ENCODE measurements at places on chromosomes 2 and 18.

GRCh38 chr2:109069331-109070194, 59.4 kb upstream of the SH3RF3 start:
- DNase-seq: no peak

GRCh38 chr2:26529406-26530239, 51.7 kb upstream of the OTOF start:
- DNase-seq: no peak

DNA sequence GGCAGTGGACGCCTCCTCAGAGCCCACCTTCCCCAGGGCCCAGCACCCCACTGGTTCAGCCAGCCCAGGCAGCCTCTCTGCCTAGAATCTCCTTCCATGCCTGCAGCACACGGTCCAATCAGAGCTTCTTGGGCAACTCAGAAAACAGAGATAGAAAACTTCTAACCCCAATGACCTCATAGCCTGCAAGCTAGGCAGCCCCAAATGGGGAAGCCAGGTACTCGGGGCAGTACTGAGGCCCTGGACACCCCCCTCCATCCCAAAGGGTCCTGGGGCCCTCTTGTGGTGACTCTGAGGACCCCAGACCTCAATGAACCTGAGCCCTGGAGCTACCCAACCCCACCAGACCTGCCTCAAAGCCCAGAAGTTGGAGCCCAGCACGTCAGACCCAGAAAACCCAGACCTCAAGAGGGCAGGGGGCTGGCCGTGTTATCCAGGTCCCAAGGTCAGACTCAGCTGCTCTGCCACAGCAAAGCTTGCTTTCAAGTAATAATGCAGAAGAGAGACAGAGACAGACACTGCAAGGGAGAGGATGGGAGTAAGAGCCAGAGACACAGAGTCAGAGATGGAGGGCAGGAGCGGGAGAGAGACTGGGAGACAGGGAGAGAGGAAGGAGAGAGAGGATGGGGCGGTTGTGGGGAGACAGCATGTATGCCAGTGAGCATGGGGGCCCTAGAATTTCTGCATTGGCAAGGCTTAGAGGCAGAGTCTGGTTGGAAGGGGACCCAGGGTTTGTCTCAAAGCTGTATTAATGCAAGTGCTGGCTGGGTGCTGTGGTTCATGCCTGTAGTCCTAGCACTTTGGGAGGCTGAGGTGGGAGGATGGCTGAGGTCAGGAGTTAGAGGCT, 28.2 kb downstream of the SERTAD2 start:
- DNase-seq: no peak

GRCh38 chr2:26068602-26069298, 34.9 kb downstream of the RAB10 start:
- DNase-seq: no peak

DNA sequence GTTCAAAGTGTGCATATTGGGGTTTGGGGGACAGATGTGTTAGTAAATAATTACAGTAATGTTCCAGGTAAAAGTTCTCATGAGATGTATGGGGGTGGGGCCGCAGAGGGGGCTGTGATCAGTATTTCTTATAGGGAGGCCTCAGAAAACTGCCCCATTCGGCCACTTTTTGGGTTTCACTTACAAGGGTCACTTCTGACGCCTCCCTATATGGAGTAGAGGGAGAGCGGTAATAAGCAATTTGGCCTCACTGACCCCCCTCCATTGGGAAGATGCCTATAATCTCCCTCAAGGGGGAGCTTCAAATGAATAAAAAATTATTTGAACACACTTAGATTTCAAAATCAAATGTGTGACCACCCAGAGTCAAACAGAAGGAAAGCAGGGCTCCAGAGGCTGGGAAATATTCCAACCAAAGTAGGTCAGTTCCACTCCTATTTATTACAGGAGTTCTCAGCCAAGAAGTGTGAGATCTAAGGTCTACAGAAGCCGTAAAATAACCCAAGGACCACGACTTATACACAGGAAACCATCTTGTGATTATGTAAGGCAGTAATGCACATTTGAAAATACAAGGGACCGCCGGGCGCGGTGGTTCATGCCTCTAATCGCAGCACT, 2.7 kb downstream of the SCTR start:
- no peak for DNase-seq

GRCh38 chr2:74457549-74458131, 598 bp upstream of the WBP1 start:
- peak; percentile 95 for DNase-seq

DNA sequence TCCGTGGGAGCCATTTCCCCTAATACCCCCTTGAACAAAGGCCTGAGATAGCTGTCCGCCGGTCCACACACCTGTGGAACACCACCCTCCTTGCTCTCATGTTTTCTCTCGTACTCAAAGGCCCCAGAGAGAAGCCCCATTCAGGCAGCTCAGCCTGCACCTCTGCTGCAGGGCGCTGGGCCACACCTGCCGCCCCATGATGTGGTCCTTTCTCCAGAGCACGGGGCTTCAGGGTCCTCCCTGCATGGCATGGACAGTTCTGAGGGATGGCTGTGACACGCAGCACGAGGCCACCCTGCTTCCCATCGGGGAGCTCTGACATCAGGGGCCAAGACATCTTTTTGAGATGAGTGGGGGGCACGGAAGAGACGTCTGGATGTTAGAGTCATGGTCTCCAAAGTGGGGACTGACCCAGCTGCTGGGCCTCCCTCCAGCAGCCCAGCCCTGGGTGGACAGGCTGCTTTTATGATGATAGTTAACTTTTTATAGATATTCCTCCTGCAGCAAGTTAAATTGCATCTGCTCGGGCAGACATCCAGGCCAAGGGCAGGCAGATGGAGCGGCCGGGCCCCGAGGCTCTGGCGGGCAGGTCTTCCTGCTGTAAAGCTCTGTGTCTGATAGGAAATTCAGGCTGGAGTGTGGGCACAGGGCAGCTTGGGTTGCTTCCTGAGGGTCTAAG, 56.7 kb downstream of the SDC1 start:
- no peak for DNase-seq

- DNase-seq: no peak
Observed at GRCh38 chr18:55790296-55790695, 202.3 kb upstream of the TCF4 start.

- no peak for DNase-seq
Observed at GRCh38 chr2:122713800-122714199, 958.3 kb downstream of the TSN start.

- no peak for DNase-seq
Observed at GRCh38 chr2:156553714-156554442, 117.7 kb downstream of the GPD2 start.

- DNase-seq: no peak
Observed at GRCh38 chr2:225104321-225104720, 62.1 kb upstream of the DOCK10 start.

DNA sequence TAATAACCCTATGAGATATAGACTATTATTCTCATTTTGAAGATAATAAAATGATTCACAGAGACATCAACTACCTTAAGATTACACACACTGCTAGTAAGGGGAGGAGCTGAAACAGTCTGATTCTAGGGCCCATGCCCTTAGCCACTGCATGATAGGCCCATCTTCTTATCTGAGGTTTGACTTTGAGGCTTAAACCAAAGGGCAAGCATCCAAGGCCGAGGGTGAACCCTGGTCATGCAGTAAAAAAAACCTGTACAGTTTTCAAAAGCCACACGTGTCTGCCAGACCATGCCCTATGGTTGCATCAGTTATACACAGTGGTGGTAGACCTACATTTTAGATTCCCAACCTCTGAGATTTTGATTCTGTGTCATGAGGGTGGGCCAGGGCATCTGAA, 44.8 kb downstream of the POLE4 start:
- DNase-seq: no peak

DNA sequence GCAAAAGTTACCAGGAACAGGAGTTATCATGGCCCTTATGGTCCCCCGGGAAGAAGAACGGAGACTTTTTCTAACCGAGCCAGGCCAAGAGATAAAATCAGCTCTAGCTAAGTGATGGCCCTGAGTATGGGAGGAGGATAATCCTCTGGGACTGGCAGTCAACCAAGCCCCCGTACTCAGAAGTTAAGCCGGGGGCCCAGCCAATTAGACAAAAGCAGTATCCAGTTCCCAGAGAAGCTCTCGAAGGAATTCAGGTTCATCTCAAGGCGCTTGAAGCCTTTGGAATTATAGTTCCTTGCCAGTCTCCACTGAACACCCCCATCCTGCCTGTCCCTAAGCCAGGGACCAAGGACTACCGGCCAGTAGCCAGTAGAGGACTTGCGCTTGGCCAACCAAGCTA, 365.3 kb upstream of the TCF4 start:
- DNase-seq: no peak

DNA sequence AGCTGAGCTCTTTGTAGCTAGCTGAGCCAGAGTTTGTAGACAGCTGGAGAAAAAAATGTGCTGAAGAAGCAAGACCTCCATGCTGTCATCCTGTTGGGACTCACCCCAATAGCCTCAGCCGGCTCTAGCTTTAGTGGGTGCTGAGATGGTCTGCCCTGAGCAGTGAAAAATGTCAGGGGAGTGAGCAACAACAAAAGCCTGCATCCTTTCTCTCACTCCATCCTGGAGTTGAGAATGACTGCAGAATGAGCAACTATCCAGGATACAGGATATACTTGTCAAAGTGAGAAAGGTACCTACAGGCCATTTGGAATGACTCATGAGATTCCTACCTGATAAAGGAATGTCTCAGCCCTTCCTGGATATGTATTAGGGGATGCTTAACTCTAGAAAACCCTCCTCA, 146.1 kb upstream of the DLX2 start:
- DNase-seq: no peak

- DNase-seq: no peak
Observed at GRCh38 chr2:241635756-241636155, 1.2 kb downstream of the THAP4 start.

DNA sequence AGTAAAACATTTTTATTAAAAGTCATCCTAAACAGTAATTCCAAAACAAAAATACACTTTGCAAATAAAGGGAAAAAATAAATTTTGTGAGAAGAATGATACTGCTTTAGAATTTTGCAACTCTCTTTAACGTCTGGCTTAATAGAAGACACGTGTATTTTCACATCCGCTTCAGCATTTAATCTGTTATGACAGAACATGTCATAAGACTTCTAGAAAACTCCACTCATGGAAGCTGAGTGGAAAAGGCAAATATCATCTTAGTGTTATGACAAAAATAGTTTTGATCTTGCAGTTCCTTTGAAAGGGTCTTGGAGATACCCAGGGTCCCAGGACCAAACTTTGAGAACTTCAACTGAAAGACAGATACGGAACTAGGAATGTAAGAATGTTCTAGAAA, 350.1 kb downstream of the NCKAP5 start:
- DNase-seq: no peak

DNA sequence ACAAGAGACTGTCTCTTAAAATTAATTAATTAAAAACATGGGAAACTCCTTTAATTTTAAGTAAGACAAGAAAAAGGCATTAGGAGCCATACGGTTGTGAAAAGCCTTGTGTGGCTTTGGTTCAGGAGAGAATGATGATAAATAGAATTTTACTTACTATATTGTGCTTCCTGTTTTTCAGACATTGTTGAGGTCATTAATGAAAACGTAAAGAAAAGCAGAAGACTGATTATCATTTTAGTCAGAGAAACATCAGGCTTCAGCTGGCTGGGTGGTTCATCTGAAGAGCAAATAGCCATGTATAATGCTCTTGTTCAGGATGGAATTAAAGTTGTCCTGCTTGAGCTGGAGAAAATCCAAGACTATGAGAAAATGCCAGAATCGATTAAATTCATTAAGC, 10.7 kb upstream of the IL1RL2 start:
- DNase-seq: no peak

DNA sequence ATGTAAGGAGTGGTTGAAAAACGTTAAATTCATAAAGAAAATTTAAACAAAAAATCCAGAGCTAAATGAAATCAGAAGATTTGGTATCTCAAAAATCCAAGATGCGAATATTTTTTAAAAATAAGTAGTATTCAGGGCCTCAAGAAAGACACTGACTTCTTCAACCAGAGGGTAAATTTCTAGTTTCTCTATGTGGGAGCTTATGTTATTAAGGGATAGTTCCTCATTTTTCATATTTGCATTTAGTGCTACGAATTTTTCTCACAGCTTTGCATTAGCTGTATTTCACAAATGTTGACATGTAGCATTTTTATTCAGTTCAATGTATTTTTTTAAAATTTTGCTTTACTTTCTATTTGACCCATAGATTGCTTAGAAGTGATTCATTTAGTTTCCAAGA, 454.7 kb downstream of the CBLN2 start:
- no peak for DNase-seq

DNA sequence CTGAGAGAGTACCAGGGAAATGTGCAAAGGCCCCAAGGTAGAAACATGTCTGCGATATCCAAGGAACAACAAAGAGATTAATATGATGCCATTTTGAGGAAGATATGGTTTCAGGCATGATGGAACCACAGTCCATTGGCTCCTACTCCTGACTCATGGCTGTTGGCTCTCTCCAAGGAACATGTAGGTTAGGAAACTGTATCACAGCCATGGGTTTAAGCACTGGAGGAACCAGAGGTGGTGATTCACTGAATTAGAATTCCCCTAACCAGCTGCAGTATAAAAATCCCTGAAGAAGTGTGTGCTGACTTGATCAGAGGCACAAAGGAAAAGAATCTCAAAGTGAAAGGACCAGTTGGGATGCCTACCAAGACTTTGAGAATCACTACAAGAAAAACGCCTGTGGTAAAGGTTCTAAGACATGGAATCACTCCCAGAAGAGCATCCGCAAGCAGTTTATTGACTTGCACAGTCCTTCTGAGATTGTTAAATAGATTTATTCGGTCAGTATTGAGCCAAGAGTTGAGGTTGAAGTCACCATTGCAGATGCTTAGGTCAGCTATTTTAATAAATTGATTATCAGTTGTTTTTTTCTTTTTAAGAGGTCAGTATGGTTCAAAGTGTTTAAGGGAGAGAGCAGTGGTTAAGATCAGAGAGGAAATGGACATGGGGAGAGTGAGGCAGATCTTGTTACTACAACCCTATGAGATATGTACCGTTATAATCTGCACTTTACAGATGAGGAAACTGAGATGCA, 110.7 kb upstream of the OTX1 start:
- no peak for DNase-seq

GRCh38 chr2:160279813-160280465, 79.9 kb upstream of the ITGB6 start:
- no peak for DNase-seq

GRCh38 chr2:229810786-229811185, 96.4 kb upstream of the DNER start:
- DNase-seq: no peak

Measured in NCI-H1417 (cell line).